ENCODE measurements at places on chromosomes 16 and 17. TPM values are rescaled to one million over a fixed set of nuclear protein-coding genes. Genes with fewer than 3 reads are reported as not detected.

Gene LGALS9B
- total RNA-seq, result not detected

Gene COIL
- 10.0 TPM for total RNA-seq

Gene RASD1
- 10.0 TPM for total RNA-seq

Gene CCR7
- total RNA-seq, result 0.16 TPM

Gene PTX4
- 0.13 TPM for total RNA-seq

Data from bladder microvascular endothelial cell (primary cell).